ENCODE measurements at places on chromosomes 16 and 17.

DNA sequence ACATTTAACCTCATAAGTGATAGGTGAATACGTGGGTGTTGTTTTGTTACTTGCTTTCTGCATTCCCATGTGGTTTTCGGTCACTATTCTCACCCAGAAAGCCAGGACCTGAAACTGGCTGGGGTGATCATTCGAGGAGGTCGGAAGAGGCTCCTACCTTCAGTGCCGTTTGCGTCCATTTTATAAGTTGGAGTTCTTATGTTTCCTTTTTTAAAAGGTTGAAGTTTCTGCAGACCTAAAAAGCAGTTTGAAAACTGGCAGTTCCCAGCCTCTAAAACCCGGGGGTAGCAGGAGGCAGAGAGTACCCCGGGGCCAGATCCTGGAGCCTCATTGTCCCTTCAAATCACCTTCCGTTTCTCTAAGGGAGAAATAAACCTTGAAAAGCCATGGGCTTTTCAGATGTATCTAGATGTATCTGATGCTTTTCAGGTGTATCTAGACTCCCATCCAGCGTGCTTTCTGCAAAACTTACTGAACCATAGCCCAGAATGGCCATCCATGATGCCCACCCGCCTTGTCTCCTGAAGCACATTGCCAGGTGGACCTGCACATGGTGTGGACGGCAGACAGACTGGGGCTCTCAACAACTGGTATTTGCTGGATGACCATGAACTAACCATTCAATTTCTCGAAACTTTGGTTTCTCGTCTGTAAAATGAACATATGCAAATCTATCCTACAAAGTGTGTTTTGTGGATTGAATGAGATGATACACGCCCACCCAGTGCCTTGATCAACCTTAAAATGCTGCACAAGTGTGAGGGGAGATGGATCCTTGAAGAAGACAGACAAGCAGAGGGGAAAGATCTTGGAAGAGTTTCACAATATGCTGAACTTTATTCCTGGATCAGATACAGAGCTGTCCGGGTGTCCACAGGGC, 1.3 kb downstream of the NLRC5 start:
- DNase-seq: no peak

DNA sequence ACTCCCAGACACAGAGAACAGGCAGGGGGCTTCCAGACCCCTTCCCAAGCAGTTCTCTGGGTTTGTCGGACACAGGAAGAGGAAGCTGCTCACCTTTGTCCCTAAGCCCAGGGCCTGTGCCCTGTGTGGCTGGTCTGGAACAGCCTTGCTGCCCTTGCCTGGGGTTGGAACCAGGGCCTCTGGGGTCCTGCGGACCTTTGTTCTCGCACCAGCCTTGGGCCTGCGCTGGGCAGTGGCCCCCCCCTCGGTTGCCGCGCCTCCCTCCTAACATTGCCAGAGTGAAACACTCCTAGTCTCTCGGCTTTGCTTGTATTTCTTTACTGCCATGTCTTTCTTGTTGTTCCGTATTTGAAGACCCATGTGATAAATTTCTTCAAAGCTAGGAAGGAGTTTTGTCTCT, 8.5 kb upstream of the IL17C start:
- DNase-seq: no peak

DNA sequence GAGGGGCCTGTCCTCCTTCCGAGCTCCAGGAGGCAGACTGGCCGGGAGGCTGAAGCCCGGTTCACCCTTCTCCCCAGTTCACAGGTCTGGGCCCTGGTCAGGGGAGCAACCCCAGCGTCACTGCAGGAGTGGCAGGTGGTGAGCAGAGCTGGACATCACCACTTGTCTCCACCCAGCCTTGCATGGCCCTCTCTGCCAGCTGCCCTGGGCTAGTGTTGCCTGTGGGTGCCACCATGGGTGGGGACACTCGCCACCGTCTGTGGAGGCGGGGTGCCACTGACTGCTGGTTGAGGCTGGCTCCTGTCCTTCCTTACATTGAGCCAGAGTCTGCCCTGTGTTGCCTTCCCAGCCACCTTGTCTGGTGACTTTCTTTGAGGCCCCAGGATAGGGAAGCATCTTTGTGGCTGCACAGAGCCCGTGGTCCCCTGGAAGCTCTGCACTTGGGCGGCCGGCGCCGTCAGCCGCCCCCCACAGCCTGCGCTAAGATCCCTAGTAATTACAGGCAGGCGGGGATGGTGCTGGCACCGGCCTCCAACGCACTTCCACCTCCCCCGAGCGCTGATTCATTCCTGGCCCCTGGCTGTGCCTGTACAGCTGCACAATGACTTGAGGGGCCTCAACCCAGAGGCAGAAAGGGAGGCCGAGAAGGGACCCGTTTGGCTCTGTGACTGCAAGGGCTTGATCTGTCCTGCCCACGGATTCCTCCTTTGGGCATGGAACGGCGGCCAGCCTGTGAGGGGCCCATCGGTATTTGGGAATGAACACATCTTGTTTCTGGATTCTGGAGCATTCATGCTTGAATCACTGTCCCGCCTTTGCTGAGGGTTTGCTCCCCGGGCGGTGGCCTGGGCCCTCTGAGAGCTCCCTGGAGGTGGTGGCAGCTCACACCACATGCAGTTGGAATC, 5.2 kb downstream of the BAIAP2 start:
- no peak for DNase-seq

- no peak for DNase-seq
These were observed 6.5 kb upstream of the CTCF start for GRCh38 chr16:67555795-67556212.

GRCh38 chr17:66191593-66192377, at the start of gene CEP112:
CEP112 (minus strand) TSS chr17:66192133.
- DNase-seq: peak; percentile 94

DNA sequence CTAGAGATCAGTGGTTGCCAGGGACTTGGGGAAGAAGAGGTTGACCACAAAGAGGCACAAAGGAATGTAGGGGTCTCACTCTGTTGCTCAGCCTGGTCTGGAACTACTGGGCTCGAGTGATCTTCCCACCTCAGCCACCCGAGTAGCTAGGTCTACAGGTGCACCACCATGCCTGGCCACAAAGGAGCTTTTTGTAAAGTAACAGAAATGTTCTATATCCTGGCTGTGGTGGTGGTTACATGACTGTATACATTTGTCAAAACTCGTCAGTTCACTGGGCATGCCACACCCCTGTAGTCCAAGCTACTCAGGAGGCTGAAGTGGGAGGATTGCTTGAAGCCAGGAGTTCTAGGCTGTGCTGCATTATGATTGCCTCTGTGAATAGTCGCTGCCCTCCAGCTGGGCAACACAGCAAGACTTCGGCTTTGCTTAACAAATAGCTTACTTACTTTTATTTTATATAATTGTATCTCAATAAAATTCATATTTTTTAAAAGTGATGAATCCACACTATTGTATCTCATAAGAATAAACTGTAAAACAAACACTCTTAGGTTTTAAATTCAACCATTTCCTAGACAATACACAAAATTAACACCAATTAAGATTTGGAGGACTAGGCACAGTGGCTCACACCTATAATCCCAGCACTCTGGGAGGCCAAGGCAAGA, 5.0 kb downstream of the SKA2 start:
- no peak for DNase-seq

Measured in tongue (tissue), 3 donors.